ENCODE measurements at places on chromosomes 2 and 18. TPM values are rescaled to one million over a fixed set of nuclear protein-coding genes. Genes with fewer than 3 reads are reported as not detected.

- no peaks in the 10 kb centered on the region for H3K36me3 ChIP-seq
- peaks cover 9% of the 10 kb centered on the region for H3K4me1 ChIP-seq
- H3K27ac ChIP-seq, result no peak overlapping the region
- H3K27me3 ChIP-seq, result no peaks in the 10 kb centered on the region
- no peak for DNase-seq
- H3K4me3 ChIP-seq, result peak overlapping the region; percentile 74
These were observed 1.7 kb downstream of the TMEM127 start for GRCh38 chr2:96264086-96264485.

DNA sequence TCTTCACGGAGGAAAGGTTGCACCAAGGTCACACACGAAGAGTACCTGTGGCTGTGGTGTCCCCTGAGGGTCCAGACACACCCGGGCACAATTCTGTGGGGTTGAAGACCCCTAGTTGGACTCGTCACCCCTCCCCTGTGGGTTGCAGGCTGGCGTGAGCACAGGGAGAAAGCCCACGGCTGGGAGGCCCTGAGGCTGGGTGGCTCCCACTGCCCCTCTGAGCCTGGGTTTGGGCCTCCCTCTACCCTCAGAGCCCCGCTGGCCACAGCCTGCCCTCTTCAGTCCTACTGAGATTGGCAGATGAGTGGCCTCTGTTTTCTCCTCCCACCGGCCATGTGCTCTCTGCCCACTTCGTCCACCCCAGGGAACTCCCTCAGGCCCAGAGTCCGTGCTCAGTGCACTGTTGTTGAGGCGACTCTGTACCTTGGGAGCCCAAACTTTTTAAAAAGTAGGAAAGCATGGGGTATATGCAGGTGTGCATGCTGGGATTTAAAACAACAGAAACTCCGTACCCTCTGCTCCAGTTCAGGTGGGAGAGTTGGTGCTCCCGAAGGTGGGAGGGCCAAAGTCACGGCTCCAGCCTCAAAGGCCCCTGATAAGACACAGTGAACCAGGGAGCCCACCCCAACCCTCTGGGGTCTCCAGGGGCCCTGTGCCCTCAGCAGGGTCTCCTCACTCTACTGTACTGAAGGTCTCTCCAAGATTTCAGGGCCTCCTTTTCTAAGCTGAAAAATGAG lies 19.1 kb downstream of the RAMP1 start:
- no peaks in the 10 kb centered on the region for H3K4me1 ChIP-seq
- H3K27ac ChIP-seq, result peak overlapping the region; percentile 12
- H3K4me3 ChIP-seq, result no peak overlapping the region
- DNase-seq, result no peak
- H3K27me3 ChIP-seq, result no peaks in the 10 kb centered on the region

Gene CPLX4
- total RNA-seq, result not detected

- peak; percentile 75 for DNase-seq
- H3K4me3 ChIP-seq, result no peak overlapping the region
- no peaks in the 10 kb centered on the region for H3K27me3 ChIP-seq
- no peaks in the 10 kb centered on the region for H3K36me3 ChIP-seq
- no peaks in the 10 kb centered on the region for H3K4me1 ChIP-seq
These were observed 102.4 kb downstream of the TRIB2 start for GRCh38 chr2:12819103-12819475.

Gene SLC66A2
- 41.4 TPM for total RNA-seq

DNA sequence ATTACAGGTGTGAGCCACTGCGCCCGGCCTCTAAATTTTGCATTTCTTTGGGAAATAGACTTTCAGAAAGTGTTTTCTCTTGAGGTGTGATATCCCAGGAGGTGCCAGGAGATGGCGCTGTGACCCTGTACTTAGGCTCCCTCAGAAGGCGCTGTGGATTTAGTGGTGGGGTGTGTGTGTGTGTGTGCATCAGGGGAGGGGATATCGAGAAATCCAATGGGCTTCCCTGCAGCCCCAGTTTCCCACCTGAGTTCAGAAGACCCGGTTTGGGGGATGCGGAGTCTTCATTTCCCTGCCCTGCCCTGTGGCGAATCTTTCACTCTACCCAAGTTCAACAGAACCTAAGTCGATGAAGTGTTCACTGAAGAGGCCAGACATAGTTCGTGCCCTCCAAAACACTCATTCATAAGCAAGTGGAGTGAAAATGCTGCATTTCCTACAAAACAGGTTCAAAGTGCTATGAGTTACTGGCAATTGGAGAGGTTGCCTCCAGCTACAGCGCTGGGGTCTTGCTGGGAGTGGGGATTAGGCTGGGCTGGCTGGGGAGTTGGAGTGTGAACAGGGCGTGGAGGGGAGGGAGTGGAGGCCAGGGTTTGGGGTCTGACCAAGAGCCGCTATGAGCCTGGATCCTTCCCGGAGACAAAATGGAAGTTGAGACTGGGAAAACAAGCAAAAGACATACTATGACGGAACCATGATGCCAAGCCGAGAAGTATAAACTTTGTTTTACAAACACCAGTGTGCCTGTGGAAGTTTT lies 6.5 kb upstream of the WNT6 start:
- no peaks in the 10 kb centered on the region for H3K4me1 ChIP-seq
- no peak overlapping the region for H3K4me3 ChIP-seq
- peak; percentile 71 for DNase-seq
- no peak overlapping the region for H3K27ac ChIP-seq
- H3K36me3 ChIP-seq, result no peaks in the 10 kb centered on the region
- no peaks in the 10 kb centered on the region for H3K27me3 ChIP-seq

DNA sequence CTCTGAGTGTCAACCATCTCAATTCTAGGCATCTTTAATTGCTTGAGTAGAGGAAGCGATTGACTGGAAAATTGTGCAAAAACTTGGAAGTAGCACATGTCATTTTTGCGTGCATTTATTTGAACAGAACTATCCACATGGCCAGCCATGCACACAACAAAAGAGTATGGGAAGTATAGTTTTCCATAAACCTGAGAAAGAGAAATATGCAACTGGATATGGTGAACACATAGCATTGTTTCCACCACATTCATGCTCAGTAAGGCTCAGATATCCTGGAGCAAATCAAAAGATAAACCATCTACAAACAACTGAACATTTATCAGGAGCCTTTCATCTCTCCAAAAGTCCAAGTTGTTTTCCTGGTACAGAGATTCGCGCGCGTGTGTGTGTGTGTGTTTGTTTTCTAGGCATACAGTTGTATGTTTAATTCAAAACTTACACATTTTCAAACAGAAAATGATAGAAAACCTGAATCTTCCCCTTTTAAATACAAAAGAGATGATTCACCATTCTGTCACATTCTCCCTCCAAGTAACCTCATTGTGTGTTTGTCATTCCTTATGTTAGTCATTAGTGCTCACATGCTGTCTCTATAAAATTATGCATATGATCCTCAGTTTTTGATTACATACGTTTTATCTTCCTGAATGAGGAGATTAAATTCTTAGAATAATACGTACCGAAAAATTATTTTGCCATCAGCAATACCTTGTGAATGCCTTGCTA lies 780.4 kb upstream of the NRXN1 start:
- H3K4me3 ChIP-seq, result no peak overlapping the region
- no peaks in the 10 kb centered on the region for H3K36me3 ChIP-seq

DNA sequence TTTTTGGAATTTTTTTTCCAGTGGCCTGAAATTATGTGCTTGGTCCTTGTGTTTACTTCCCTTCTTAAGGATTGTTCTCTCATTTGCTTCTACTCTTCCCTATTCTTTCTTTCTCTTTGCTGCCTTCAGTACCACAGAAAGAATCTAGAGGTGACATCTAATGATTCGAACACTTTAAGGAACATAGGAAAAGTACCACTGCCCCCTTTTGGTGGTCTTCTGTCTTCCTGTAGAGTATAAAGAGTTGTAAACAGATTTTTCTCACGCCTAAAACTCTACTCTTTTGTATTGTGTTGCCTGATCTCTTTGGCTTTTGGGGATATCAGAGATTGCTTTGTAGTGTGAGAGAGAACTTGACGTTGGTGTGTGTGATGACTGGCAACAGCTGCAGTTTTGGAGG lies 7.0 kb upstream of the SCTR start:
- no peaks in the 10 kb centered on the region for H3K27me3 ChIP-seq
- DNase-seq, result no peak
- H3K27ac ChIP-seq, result no peak overlapping the region
- no peaks in the 10 kb centered on the region for H3K36me3 ChIP-seq

Gene DUSP2
- 5.6 TPM for total RNA-seq

Gene SP5
- total RNA-seq, result not detected

GRCh38 chr2:188695953-188696352 lies 278.2 kb upstream of the COL3A1 start:
- no peak overlapping the region for H3K27ac ChIP-seq
- H3K4me1 ChIP-seq, result no peaks in the 10 kb centered on the region
- DNase-seq, result no peak
- no peak overlapping the region for H3K4me3 ChIP-seq
- no peaks in the 10 kb centered on the region for H3K36me3 ChIP-seq
